Fibroblast of skin of abdomen (primary cell): ENCODE measurements at places on chromosomes 4 and X.

- DNase-seq: no peak
These were observed 125.8 kb upstream of the SLC7A11 start for GRCh38 chr4:138367942-138368341.

DNA sequence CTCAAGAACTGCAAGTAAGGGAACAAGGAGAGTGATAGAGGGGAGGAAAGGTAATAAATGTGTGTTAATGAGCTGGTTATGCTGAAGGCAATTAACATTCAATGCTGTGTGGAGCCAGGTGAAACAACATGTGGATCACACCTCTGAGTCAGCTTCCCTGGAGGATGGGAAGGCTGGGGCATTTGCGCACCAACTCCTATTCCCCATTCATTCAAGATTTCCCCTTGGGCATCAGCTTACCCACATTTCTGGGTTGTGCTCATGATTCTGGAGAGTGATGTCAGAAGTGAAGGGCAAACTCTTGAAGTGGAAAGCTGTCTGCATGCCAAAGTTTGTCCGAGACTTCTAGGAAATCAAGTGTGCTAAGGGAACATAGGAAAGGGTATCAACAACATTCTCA lies 461.4 kb downstream of the MID1IP1 start:
- DNase-seq: no peak

- DNase-seq: peak; percentile 33
These were observed 22.1 kb downstream of the PIR start for GRCh38 chrX:15471028-15471427.

DNA sequence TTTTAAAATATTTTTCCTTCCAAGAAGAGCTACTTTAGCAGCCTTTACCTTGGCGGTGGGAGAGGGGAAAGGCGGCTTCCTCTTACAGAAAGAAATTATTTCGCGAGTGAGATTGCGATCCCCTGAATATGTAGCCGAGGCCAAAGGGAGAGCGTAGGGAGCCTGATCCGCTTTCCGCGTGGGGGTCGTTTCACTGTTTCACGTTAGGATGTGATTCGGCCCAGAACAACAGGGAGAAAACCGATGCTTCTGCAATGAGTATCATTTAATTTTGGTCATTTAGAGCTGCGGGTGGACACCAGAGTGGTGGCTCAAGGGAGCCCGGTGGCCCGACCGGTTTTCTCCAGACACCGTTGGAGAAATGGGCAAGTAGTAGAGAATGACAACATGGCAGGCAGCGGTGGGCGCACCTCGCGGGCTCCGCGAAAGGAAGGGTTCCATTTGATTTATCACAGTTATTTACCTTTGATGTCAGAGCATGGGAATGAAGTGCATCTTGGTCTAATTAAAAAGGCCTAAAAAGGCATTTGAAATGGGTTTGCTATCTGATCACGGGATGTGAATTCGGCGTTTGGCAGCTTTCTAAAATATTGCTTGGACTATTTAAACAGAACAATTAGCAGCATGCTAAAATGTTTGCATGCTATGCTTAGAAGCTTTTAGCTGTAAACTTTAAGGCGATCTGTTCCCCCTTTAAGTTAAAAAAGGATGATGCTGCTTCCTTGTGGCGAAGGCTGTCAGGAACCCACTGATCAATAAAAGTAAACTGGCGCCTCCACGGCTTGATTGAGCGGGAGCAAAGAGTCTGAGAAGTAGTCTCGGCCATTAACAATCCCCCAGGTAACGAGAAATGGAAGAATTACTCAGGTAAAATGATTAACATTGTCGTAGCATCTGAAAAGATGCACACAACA lies 2.0 kb upstream of the PCDH19 start:
- DNase-seq: no peak

- no peak for DNase-seq
These were observed 30.3 kb upstream of the NAF1 start for GRCh38 chr4:163196926-163197480.

GRCh38 chrX:13750812-13751211 lies 16.3 kb downstream of the OFD1 start:
- no peak for DNase-seq

- DNase-seq: peak; percentile 32
These were observed 73.6 kb downstream of the EGF start for GRCh38 chr4:109985993-109986974.

- peak; percentile 44 for DNase-seq
These were observed 218.6 kb downstream of the DCAF12L2 start for GRCh38 chrX:125947501-125947900.

DNA sequence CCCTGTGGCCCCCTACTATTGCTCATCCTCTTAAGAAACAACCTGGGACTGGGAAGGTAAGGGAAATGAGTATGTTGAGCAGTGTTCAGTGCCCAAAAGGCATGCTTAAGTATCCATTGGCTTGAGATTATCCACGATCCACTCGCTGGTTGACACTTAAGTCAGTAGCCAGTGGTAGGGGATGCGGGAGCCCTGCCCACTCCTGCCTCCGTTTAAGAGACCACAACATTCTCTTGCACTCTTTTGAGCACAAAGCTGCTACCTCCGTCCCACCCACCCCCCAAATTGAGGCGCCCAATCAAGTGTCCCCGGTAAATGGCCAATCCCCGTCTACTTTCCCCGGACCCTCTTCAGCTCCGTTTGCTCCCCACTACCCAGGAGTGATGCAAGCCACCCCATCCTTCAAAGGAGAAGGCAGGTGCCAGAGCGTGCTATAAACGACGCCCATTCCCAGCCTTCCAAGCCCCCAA lies 25.0 kb downstream of the UTP14A start:
- no peak for DNase-seq

GRCh38 chrX:99073551-99073950 lies 1336.5 kb downstream of the PCDH19 start:
- DNase-seq: no peak

DNA sequence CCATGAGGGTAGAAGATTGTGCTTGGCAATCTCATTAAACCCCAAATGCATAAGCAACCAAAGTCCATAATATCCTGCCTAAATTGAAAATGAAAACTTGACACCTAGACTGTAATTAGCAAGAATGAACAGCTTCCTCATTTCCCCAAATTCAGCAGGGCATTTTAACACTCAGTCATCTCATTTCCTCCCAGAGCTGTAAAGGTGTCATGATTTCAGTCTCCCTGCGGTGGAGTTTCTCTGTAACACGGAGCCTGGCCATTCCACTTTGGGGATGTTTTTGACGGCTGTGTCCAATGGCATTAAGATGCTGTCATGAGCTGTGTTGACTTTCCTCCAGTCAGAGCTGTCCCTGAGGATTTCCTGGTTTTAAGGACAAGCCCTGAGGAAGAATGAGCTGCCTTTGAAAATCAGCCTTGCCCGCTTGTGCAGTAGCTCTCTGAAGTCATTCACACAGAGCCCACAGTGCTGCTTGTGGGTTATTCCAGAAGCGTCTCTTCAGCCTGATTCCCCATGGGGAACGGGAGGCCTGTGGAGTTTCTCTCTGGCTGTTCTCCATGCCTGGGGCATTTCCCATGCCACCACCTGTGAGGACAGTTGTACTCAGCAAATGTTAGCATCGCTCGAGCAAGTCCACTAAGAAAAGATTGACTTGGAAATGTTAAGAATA lies 187.0 kb downstream of the MID1 start:
- no peak for DNase-seq

- no peak for DNase-seq
These were observed at the start of gene NAT8L for GRCh38 chr4:2059046-2059725. Gene NAT8L (plus strand): TSS chr4:2059327. CDS start chr4:2059512, 185 bp downstream.

GRCh38 chr4:39812500-39812899 lies 114.6 kb downstream of the UBE2K start:
- no peak for DNase-seq

DNA sequence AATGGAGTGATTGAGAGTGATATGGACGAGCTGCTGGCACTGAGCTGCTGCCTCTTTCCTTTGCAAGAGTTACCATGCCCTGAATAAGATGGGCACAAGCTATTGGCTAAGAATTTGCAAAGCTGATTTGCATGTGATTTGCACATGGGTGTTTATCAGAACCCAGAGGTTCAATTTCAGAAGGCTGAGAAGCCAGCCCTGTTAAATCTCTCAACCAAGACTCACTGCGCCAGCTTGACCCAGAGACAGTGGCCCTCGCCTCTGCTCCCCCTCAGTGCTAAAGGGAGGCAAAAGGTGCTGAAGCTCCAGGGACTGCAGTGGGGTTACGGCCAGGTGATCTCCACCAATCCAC lies 701 bp downstream of the ARHGAP4 start:
- DNase-seq: no peak

DNA sequence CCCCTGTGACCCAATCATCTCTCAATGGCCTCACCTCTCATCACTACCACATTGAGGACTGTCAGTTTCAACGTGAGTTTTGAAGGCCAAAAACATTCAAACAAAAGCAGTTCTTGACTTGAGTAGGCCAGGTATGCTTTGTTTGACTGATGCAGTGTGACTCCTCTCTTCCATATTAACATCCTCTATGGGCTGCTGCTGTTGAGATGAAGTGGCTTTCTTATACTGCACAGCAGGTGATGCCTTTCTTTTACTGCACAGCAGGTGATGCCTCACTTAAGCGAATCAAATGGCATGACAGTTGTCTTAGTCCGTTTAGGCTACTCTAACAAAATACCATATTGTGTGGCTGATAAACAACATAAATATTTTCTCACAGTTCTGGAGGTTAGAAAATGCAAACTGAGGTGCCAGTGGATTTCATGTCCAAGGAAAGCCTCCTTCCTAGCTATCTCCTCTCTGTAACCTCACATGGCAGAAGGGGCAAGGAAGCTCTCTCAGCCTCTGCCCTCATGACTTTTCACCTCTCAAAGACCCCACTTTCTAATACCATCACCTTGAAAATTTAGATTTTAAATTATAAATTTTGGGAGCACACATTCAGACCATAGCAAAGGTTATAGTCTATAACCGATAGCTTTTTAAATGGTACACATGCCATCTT lies 2267.9 kb upstream of the AGA start:
- no peak for DNase-seq

DNA sequence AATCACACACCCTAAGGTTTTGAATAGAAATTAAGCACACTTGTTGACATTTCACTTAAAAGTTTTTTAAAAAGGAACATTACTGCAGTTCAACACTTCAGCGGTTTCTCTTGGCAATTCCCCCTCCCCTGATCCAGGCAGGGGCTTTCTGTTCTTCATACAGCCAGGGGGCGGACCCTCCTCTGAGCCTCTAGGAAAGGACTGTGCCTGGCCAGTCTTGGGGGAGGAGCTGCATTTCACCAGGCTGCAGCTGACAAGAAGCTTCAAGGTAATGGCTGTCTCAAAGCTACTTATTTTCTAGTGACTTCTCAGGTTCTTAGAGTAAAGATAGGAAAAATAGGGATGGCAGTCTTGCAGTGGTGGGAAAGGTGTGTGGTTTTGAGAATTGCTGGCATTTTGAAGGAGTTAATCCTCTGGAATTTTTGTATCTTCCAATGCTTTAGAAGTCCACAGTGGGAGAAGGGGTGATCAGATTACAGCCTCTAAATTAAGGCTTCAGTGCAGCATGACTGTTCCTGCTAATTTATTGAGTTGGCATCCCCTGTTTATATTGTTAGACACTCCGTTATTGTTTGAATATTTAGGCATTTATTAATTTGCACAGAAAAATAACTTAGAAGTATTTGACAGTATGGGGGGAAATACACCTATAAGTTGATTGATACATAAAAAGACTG lies 33.5 kb downstream of the PWWP3B start:
- DNase-seq: no peak

- no peak for DNase-seq
These were observed 14.5 kb downstream of the CMC4 start for GRCh38 chrX:155056471-155056870.

DNA sequence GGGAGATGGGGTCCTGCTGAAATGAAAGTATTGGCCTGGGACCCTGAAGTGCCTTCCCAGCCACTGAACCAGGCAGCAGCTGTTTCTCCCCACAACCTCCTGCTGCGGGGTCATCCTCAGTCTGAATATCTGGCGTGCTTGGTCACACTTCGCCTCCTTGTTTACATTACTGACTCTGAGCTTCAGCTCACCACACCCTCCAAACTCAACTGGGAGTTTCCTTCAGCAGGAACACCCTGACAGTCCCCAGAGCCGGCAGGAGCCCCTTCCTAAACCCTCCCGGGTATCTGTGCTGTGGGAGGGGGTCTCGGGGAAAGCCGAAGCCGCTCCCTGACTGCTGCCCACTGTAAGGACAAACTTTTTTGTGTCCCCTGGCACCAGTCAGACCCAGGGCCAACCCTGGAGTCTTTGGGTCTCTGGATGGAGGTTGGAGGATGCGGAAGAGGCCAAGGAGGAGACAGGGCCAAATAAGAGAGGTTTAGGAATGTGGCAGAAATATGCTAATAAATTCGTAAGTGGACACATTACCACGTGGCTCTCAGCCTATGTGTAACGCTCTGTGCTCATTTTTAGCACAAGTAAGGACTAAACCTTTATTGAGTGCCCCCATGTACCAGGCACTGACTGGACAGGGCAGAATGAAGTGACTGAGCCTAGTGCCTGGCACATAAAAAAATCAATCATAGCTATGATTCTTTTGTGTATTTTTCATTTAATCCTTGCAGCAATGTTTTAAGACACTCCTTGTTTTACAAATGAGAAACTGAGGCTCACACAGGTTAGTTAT lies 20.7 kb downstream of the FHDC1 start:
- DNase-seq: no peak

DNA sequence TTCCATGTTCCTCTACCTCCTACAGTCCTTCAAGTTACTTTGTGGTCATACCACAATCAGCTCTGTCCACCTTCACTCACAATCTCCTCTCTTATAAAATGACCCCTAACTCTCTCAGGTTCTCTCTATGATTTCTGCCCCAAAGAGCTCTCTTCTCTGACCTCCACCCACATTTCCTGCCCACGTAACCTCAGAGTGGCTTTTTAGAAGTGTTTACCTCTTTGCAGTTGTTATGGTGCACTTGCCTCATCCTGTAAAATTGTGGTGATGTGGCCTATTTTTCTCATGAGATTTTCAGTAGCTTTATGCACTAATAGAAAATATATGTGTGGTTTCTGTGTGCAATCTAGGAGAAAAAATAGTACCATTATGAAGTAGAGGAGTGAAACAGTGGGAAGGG lies 215.8 kb downstream of the PACRGL start:
- no peak for DNase-seq

DNA sequence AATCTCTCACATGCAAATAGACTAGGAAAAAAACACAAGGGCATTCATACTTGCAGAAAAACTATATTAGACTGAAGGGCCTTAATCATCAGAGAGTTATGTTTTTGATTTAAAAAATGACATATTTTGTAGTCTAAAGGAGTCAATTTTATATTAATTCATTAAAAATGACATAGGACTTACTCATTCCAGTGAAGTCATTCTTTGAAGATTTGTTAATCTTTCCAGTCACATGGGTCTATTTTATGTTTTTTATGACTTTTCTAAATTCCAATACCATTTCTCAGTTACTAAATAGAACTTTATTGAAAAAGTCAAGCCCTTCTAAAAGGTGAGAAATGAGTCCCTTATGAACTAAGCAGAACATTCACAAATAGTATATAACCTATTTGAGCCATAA lies 743.8 kb upstream of the INTU start:
- peak; percentile 76 for DNase-seq

- DNase-seq: no peak
These were observed 174.6 kb downstream of the ZNF330 start for GRCh38 chr4:141395246-141395830.
